ENCODE measurements at places on chromosomes 16 and 17.

- H3K4me1 ChIP-seq, result no peaks in the 10 kb centered on the region
- peaks cover 4% of the 10 kb centered on the region for H3K36me3 ChIP-seq
- no peak overlapping the region for H3K27ac ChIP-seq
- no peak overlapping the region for H3K4me3 ChIP-seq
- H3K27me3 ChIP-seq, result peaks cover 22% of the 10 kb centered on the region
- DNase-seq, result no peak
Observed at GRCh38 chr17:57038486-57038885, 46.6 kb upstream of the AKAP1 start.

GRCh38 chr17:41624208-41625101 is at the start of gene KRT17:
Gene KRT17, minus strand, starts transcription at chr17:41624575. Its CDS starts 66 bp downstream, at chr17:41624509.
- no peaks in the 10 kb centered on the region for H3K27me3 ChIP-seq
- no peak within 1 kb of the TSS for H3K4me3 ChIP-seq

DNA sequence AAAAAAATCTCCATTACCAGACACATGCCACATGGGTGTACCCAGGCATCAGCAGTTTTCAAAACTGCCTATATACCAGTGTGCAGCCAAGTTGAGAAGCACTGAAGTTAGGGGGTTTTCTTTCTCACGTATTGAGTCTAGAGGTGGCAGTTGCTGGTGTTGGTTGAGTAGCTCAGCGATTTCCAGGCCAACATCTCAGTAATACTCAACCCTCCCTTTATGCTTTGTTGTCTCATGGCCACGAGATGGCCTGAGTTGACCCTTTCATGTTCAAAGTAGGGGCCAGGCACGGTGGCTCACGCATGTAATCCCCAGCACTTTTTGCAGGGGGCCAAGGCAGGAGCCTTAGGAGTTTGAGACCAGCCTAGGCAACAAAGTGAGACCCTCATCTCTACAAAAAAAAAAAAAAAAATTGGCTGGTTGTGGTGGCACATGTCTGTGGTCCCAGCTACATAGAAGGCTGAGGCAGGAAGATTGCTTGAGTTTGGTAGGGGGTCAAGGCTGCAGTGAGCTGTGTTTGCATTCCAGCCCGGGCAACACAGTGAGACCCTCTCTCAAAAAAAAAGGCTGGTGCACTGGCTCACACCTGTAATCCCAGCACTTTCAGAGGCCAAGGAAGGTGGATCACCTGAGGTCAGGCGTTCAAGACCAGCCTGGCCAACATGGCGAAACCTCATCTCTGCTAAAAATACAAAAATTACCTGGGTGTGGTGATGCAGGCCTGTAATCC is 10.8 kb downstream of the LRRC3C start:
- no peaks in the 10 kb centered on the region for H3K36me3 ChIP-seq
- peaks cover 15% of the 10 kb centered on the region for H3K4me1 ChIP-seq
- no peak overlapping the region for H3K4me3 ChIP-seq
- H3K27me3 ChIP-seq, result no peaks in the 10 kb centered on the region
- no peak for DNase-seq

- no peak overlapping the region for H3K4me3 ChIP-seq
- H3K27ac ChIP-seq, result no peak overlapping the region
- DNase-seq, result no peak
- no peaks in the 10 kb centered on the region for H3K4me1 ChIP-seq
Observed at GRCh38 chr17:39996800-39997199, 16.2 kb downstream of the PSMD3 start.

DNA sequence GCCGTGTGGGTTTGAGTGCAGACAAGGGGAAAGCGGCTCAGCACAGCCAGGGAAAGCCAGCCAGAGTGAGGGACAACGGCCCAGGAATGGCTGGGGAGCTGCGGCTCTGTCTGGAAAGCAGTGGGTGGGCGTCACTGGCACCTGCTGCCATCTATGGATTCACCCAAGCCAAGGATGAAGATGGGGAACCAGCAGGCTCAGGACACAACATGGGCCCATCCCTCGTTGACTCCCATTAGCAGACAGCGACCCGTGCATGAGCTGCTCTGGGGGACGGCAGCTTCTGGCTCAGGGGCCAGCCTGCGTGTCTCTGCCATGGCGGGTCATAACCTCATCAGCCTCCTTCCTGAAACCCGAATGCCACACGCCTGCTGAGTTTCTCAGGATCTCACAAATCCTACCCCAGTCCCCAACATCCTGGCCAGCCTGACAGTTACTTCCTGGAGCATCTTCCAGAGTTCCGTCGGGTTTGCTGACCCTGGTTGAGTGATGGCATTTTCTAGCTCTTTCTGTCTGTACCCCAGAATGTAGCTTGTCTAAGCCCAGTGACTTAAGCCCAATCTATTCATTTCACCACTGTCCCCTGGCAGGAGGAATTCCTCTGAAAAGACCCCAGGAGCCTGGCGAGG is 50.7 kb downstream of the SLC7A5 start:
- H3K27me3 ChIP-seq, result no peaks in the 10 kb centered on the region
- H3K36me3 ChIP-seq, result no peaks in the 10 kb centered on the region
- H3K4me1 ChIP-seq, result peaks cover 3% of the 10 kb centered on the region
- no peak overlapping the region for H3K4me3 ChIP-seq
- no peak for DNase-seq

- no peaks in the 10 kb centered on the region for H3K36me3 ChIP-seq
- no peak for DNase-seq
- H3K27me3 ChIP-seq, result no peaks in the 10 kb centered on the region
- H3K4me3 ChIP-seq, result no peak overlapping the region
- no peaks in the 10 kb centered on the region for H3K4me1 ChIP-seq
- H3K27ac ChIP-seq, result no peak overlapping the region
Observed at GRCh38 chr16:58937661-58938060, 203.5 kb upstream of the GOT2 start.

GRCh38 chr16:76293980-76294379 is 16.8 kb downstream of the CNTNAP4 start:
- H3K27me3 ChIP-seq, result no peaks in the 10 kb centered on the region
- DNase-seq, result no peak
- H3K4me1 ChIP-seq, result no peaks in the 10 kb centered on the region
- H3K36me3 ChIP-seq, result no peaks in the 10 kb centered on the region
- no peak overlapping the region for H3K4me3 ChIP-seq

- H3K36me3 ChIP-seq, result no peaks in the 10 kb centered on the region
- no peaks in the 10 kb centered on the region for H3K4me1 ChIP-seq
- H3K4me3 ChIP-seq, result no peak overlapping the region
- H3K27me3 ChIP-seq, result no peaks in the 10 kb centered on the region
- DNase-seq, result no peak
- H3K27ac ChIP-seq, result no peak overlapping the region
Observed at GRCh38 chr17:27414694-27415093, 41.6 kb upstream of the KSR1 start.

DNA sequence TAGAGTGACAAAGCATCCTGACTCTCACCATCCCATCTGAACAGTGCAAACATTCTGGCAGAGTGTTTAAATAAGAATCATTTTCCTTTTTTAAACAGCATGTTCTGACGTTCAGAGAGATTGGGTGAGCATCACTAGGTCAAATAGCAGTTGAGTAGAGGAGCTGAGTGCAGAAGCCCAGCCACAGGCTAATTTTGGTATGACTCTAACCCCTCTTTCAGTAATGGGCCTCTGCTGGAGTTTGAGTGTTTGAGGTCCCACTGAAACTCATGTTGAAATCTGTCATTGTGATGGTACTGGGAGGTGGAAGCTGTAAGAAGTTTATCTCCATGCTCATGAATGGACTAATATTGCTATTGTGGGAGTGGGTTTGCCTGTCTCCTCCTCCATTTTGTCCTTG is 194.4 kb downstream of the SALL1 start:
- no peak for DNase-seq
- peaks cover 17% of the 10 kb centered on the region for H3K27me3 ChIP-seq
- H3K36me3 ChIP-seq, result no peaks in the 10 kb centered on the region
- no peak overlapping the region for H3K4me3 ChIP-seq
- no peak overlapping the region for H3K27ac ChIP-seq
- H3K4me1 ChIP-seq, result no peaks in the 10 kb centered on the region

DNA sequence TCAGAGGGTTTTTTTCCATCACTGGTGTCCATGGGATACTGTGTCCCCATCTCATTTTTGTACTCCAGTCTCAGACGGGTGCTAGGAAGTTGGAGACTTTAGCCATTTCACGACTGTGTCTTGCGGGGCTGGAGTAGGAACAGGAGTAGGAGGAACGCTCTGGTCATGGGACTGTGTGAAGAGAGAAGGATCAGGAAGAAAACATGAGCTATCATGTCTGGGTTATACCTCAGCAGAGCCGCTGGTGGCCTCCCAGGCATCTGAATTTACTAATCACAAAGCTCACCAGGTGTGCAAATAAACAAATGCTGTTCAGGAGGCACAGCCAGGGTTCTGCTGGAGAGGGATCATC is 225.4 kb downstream of the SEC14L1 start:
- no peaks in the 10 kb centered on the region for H3K27me3 ChIP-seq
- peaks cover 68% of the 10 kb centered on the region for H3K4me1 ChIP-seq
- no peaks in the 10 kb centered on the region for H3K36me3 ChIP-seq
- no peak overlapping the region for H3K4me3 ChIP-seq
- no peak for DNase-seq

- no peak for DNase-seq
- no peaks in the 10 kb centered on the region for H3K27me3 ChIP-seq
- no peaks in the 10 kb centered on the region for H3K4me1 ChIP-seq
- H3K4me3 ChIP-seq, result no peak overlapping the region
- H3K36me3 ChIP-seq, result peaks cover 7% of the 10 kb centered on the region
Observed at GRCh38 chr16:31785126-31785525, 88.5 kb upstream of the ZNF267 start.

GRCh38 chr17:3904501-3904900 is 11.6 kb upstream of the CAMKK1 start:
- no peak overlapping the region for H3K4me3 ChIP-seq
- no peaks in the 10 kb centered on the region for H3K27me3 ChIP-seq
- no peaks in the 10 kb centered on the region for H3K36me3 ChIP-seq
- H3K27ac ChIP-seq, result no peak overlapping the region
- no peak for DNase-seq
- peaks cover 3% of the 10 kb centered on the region for H3K4me1 ChIP-seq

GRCh38 chr16:19084879-19085278 is 17.5 kb downstream of the COQ7 start:
- H3K36me3 ChIP-seq, result peaks cover 19% of the 10 kb centered on the region
- DNase-seq, result no peak
- H3K27ac ChIP-seq, result no peak overlapping the region
- no peaks in the 10 kb centered on the region for H3K27me3 ChIP-seq
